ENCODE measurements at places on chromosomes 12 and 14.

DNA sequence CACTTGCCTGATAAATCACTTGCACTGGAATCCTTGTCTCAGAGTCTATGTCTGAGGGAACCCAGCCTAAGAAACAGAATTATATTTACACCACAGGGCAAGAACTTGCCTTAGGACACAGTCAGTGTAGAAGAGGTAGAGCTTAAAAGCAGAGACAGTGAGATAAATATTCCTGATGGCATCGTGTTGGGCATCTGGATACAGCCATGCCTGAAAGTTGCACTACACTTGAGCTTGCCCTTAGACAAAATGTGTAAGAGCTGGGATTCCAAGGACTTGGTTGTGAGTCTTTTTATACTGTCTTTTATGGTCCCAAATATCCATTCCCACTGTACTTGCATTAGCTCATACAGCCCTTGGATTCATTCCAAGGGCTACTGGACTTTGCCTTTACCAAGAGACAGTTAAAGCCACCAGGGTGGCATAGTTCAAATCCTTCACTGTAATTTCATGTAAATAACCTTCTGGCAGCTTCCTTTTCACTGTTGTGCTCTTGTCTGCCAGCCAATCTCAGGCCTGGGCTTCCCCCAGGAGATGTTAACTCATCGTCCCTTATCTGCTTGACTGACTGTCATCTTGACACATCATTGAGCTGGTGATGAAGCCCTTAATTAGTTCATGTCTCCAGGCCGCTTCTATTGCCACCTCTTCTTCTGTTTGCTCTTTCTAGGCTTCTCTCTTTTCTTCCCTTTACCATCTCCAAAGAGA, 577.9 kb upstream of the TBX3 start:
- no peak for DNase-seq

- no peak for DNase-seq
Measured at GRCh38 chr12:54983536-54984101, 943 bp downstream of the TESPA1 start.

- no peak for DNase-seq
Measured at GRCh38 chr12:69534389-69534822, 50.9 kb upstream of the CCT2 start.

- no peak for DNase-seq
Measured at GRCh38 chr12:47286676-47287075, 206.9 kb upstream of the AMIGO2 start.

- no peak for DNase-seq
Measured at GRCh38 chr14:69882116-69882864, 3.1 kb downstream of the SMOC1 start.

DNA sequence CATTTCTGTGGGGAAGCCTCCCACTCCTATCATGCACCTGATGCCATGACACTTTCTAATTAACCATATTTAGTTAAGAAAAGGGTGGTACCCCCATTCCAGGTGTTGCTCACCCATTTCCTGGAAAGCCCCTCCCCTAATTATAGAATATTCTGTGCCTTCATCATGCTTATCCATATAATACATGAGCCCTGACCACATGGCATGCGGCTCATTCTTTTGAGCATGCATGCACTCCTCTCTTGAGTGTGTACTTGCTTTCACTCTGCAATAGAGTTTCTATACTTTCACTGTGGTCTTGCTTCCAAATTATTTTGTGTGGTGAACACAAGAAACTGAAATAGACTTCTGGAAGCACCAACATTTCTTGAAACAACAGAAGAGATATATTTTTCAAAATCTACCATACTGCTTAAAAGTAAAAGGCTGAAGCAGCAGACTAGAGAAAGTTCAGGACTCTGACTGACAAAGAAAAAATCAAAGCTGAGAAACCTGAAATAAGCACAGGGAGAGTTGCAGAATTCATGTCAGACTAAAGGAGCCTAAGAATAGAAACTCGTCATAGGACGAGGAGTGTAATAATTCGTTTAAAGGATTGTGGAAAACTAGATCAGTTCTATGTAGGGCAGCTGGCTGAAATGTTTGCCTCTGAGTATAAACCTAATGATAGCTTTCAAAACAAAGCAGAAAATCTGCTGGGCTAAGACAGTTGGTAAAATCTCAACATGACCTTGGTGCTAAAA, 144.8 kb downstream of the KITLG start:
- no peak for DNase-seq

- DNase-seq: no peak
Measured at GRCh38 chr14:75188520-75189268, 12.3 kb upstream of the TMED10 start.

GRCh38 chr12:101570047-101570446, 24.7 kb upstream of the MYBPC1 start:
- no peak for DNase-seq

DNA sequence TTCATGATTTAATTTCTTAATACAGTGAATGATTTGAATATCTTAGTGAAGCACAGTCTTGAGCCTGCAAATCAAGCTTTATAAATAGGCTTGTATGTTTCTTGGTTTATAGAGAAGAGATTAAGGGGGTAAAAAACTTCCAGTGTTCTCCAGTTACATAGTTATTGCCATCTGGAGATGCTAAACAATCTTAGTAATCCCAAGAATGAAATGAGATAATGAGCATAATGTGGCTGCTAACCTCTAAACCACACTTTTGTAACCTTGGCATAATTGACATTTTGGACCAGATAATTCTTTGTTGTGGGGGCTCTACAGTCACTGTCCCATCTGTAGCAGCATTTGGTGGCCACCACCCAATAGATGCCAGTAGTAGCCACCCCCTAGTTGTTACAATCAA, 316.8 kb downstream of the CCDC91 start:
- DNase-seq: no peak

DNA sequence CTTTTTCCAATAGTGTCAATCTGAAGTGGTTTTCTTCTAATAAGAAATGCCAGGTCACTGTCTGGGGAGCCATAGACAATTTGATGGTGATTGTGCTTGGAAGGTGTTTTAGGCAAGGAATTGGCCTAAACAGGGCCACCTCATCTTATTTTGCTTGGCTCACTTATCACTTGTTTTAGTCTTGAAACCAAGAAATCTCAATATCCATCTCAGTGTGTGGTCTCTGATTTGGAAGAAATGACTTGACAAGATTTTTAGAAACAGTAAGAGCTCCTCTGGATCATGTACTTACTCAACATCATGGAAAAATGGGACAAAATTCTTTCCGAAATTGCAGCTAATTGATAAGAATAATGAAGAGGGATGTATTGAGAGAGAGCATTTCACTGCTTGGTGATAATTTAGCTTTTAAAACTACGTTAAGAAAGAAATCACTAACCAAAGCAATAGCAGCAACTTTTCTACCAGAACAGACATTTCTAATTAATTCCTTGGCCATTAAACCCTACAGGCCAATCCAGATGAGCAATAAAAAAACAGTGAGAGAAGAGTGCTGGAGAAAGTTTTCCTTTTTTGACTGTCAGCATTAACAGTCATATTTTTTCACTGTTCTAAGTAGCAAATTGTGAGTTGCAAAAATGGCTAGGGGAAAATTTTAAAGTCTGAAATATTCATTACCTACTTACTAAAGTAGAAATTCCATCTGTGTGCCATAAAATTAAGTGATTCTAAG, 157.3 kb downstream of the AEBP2 start:
- no peak for DNase-seq

GRCh38 chr12:70840656-70841350, 79.7 kb downstream of the PTPRR start:
- DNase-seq: no peak

Data from activated CD4-positive, alpha-beta T cell treated with anti-CD3 and anti-CD28 coated beads for 24 hours (primary cell).